ENCODE measurements at places on chromosomes 6 and 20.

DNA sequence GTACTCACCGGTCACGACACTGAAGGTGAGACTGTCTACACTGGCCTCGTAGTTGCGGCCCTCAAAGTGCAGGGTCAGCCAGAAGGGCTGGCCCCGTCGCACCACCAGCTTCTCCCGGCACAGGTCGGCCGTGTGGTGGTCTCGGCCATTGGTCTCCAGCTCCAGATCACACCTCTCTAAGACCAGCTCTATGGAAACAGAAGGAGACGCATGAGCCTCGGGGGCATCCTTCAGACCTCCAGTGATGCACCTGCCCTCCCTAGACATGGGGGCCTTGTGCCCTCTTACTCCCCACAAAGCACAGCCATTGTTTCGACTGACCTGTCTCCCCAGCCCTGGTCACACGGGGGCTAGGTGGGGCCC, 3.7 kb downstream of the TGM2 start:
- no peak for DNase-seq

DNA sequence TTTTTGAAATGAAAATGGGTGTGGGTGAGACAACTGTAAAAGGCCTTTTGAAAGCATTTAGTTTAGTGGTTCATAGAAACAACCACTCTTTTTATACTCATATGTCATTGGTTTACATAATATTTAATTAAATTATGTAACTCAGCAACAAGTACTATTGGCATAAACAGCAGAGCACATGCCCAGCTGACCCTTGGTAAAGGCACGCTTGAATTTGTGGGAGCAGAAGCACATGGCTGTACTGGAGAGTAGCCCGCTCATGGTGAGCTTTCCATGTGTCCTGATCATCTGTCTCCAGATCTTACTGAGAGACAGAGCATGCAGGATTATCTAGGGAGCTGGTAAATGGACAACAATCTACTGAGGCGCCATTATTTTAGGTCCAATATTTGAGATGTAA, 17.1 kb upstream of the KLHL31 start:
- DNase-seq, result no peak

DNA sequence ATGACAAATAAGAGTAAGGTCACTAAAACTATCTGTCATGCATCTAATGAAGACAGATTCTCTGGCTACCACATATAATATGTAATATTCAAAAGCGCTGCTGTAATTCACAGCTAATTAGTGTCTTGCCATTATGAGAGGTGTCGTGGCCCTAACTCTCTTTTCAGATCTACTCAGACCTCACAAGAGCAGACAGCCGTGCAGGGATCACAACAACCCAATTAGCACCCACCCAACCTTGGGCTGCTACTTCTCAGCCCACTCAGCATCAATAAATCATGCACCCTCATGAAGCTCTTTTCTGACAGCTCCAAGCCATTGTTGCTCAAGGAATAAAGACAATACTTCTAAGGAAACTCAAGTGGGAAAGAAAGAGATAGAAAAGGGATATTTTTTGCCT, 61.5 kb downstream of the FRK start:
- DNase-seq, result no peak

- no peak for DNase-seq
Measured at GRCh38 chr6:81969011-81969410, 216.5 kb upstream of the TENT5A start.

- DNase-seq, result no peak
Measured at GRCh38 chr20:7935027-7935551, 5.2 kb downstream of the HAO1 start.

Measured in activated T-cell treated with anti-CD3 and anti-CD28 coated beads for 24 hours (primary cell).